ENCODE measurements at places on chromosomes 5 and 9.

- DNase-seq = no peak
Measured at GRCh38 chr9:91208837-91209236, 152.9 kb downstream of the AUH start.

DNA sequence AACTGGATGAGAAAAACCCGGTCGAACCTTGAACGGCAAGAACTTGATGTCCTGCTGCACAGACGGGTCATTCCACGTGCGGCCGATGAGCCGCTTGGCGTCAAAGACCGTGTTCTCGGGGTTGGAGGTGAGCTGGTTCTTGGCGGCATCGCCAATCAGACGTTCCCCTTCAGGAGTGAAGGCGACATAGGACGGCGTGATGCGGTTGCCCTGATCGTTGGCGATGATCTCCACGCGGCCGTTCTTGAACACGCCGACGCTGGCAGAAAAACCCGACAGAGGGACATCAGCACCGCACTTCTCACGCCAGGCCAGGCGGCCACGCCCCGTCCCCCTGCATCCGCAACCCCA, 519 bp downstream of the HSPA5 start:
- DNase-seq = no peak

DNA sequence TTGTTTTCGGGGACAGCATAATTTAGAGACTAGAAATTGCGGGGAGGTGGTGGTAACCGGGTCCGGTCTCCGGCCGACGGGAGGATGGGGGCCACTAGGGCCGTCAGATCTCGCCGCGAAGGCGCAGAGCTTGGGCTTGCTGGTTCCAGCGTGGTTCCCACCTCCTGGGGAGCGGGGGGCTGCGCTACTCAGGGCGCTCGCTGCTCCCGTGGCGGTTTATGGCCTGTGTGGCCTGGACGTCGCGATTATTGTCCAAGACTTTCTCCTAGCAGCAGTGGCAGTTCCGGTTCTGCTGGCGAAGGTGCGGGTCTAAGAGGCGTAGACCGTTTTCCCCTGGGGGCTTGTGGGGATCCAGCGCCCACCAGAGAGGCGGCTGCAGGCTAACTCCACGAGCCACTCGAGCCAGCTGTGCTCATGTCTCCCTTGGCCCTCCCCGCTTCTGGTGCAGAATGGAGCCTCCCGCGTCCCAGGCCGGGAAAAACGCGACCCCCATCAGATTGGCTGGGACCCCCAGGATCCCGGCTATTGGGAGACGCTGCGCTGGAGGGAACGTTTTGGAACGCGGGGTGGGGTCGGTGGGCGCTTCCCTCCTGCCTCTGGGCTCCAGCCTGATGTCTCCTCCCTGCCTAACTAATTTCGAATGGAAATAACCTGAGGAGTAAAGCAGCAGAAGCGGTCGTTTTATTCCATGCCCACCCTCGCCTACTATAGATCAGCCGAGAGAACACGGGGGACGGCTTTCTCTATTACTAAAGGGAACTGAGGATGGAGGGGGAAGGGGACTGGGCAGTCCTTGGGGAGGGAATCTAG, 87.1 kb downstream of the ENTREP1 start:
- no peak for DNase-seq

GRCh38 chr5:81782811-81783210, 31.9 kb upstream of the SSBP2 start:
- peak; percentile 59 for DNase-seq

- no peak for DNase-seq
Measured at GRCh38 chr9:133779516-133780403, 41.6 kb upstream of the SARDH start.

- peak; percentile 64 for DNase-seq
Measured at GRCh38 chr5:146340260-146341081, 1.8 kb downstream of the POU4F3 start.

- no peak for DNase-seq
Measured at GRCh38 chr5:155633338-155633957, 619.9 kb downstream of the KIF4B start.

- DNase-seq = peak; percentile 75
Measured at GRCh38 chr5:15501091-15501791, 1.3 kb downstream of the FBXL7 start.

Data from fibroblast of skin of right quadriceps (primary cell).